ENCODE measurements at places on chromosomes 12 and 14. TPM values are rescaled to one million over a fixed set of nuclear protein-coding genes. Genes with fewer than 3 reads are reported as not detected.
A peak's percentile ranks its signal among the peaks of the same experiment; 100 is the strongest.

GRCh38 chr12:103677905-103678304, 90.8 kb downstream of the STAB2 start:
- no peak overlapping the region for H3K27ac ChIP-seq
- DNase-seq: no peak
- no peaks in the 10 kb centered on the region for H3K36me3 ChIP-seq
- no peak overlapping the region for H3K4me3 ChIP-seq
- H3K27me3 ChIP-seq: peaks cover 3% of the 10 kb centered on the region

DNA sequence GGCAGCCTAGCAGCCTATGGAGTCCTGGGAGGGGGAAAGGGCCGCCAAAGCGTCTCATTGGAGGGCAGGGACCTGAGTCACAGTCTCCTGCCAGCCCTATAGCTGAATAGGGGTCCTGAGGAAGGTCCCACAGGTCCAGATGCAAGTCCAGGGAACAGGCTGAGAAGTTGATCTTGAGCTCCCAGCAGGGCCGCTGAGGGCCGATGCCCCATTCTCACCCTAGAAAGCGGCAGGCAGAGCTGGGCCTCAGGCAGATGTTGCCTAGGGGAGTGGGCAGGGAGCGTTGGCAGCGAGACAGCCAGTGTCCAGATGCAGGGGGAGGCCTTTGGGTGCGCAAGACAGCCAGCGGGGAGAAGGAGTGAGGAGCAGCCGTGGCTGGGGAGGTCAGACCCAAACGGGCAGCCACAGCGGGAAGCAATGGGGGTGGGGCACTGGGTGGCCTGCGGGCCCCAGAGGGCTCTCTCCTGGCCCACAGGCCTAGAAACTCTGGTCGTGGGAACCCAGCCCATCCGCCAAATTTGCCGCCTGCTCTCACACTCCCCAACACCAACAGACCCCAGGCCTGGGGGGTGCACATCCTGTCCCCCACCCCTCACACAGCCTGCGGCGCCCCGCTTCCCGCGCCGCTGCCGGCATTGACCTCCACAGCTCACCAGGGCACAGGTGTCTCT, 1.1 kb downstream of the HDAC7 start:
- H3K36me3 ChIP-seq: peaks cover 2% of the 10 kb centered on the region
- H3K27ac ChIP-seq: peak overlapping the region; percentile 84
- H3K27me3 ChIP-seq: no peaks in the 10 kb centered on the region
- peaks cover 81% of the 10 kb centered on the region for H3K4me1 ChIP-seq
- H3K4me3 ChIP-seq: peak overlapping the region; percentile 89
- DNase-seq: no peak

DNA sequence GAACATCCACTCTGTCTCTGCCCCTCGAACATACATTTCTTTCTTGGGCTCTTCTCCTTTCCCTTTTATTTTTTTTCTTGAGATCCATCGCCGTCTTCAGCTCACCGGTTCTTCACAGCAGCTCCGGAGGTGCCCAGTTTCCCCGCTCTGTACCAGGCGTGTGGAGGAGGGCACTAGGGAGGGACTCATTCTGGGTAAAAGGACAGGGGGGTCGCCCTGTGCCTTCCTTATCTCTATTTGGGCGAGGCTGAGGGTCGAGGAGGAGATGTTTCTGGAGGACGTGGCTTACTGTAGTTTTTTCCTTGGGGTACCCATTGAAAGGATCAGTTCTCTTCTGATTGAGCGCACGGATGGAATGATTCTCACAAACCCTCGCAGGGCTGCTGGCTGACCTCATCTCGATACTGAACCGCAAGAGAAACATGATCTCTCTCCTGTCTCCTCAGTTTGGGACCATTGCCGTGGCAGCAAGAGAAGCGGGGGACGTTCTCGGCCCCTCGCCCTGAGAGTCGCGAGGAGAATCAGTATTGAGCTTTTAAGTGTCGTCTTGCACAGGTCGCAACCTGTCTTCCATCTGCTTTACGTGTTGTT, 386 bp downstream of the LIN52 start:
- no peaks in the 10 kb centered on the region for H3K27me3 ChIP-seq
- DNase-seq: no peak
- peak overlapping the region; percentile 95 for H3K4me3 ChIP-seq
- peaks cover 25% of the 10 kb centered on the region for H3K4me1 ChIP-seq
- H3K36me3 ChIP-seq: no peaks in the 10 kb centered on the region

DNA sequence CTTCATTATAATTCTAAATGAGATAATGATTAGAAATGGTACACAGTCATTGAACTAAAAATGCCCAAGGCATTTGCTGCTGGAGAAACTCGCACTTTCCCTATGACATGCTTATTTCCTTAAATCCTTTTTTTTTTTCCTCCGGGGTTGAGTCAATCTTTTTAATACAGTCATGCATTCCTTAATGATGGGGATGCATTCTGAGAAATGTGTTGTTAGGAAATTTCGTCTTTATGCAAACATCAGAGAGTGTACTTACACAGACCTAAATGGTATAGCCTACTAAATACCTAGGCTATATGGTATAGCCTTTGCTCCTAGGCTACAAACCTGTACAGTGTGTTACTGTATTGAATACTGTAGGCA, 29.8 kb upstream of the DACT1 start:
- no peaks in the 10 kb centered on the region for H3K36me3 ChIP-seq
- H3K27me3 ChIP-seq: no peaks in the 10 kb centered on the region
- H3K4me3 ChIP-seq: no peak overlapping the region
- H3K4me1 ChIP-seq: no peaks in the 10 kb centered on the region
- no peak overlapping the region for H3K27ac ChIP-seq

- H3K4me3 ChIP-seq: no peak overlapping the region
- H3K27ac ChIP-seq: no peak overlapping the region
- H3K4me1 ChIP-seq: no peaks in the 10 kb centered on the region
- no peak for DNase-seq
- no peaks in the 10 kb centered on the region for H3K27me3 ChIP-seq
- no peaks in the 10 kb centered on the region for H3K36me3 ChIP-seq
These were observed 471.7 kb upstream of the SYT1 start for GRCh38 chr12:78392918-78393317.

- H3K4me1 ChIP-seq: peaks cover 44% of the 10 kb centered on the region
- H3K27ac ChIP-seq: no peak within 1 kb of the TSS
- no peaks in the 10 kb centered on the region for H3K36me3 ChIP-seq
- DNase-seq: peak; percentile 39
- peak within 1 kb of the TSS; percentile 66 for H3K4me3 ChIP-seq
- peaks cover 23% of the 10 kb centered on the region for H3K27me3 ChIP-seq
These were observed at the start of gene PTGDR for GRCh38 chr14:52267501-52268278. TSS of gene PTGDR (plus strand) at chr14:52267698. CDS start at chr14:52267815, 117 bp downstream.

- DNase-seq: no peak
- H3K4me3 ChIP-seq: no peak overlapping the region
- H3K27me3 ChIP-seq: peaks cover 11% of the 10 kb centered on the region
- H3K27ac ChIP-seq: no peak overlapping the region
These were observed 85.4 kb downstream of the STXBP6 start for GRCh38 chr14:24964591-24964990.

DNA sequence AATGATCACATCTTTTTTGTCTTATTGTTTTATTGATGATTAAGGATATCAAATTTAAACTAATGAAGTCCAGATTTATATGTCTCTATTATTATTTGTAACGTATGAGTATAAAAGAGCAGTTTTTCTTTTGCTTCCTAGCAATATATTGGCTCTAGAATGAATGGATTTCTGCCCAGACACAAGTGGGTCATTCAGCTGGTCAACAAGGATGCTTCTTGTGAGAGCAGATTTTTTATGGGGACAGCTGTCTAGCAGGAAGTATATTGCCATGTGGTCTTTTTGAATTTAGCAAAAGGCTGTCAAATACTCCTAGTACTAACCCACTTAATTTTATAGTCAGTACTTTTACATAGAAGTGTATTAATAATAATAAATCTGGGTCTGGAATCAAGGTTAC, 1071.1 kb upstream of the FLRT2 start:
- H3K27ac ChIP-seq: no peak overlapping the region
- no peak for DNase-seq
- no peaks in the 10 kb centered on the region for H3K36me3 ChIP-seq
- no peaks in the 10 kb centered on the region for H3K4me1 ChIP-seq
- H3K4me3 ChIP-seq: no peak overlapping the region

- no peaks in the 10 kb centered on the region for H3K27me3 ChIP-seq
- H3K27ac ChIP-seq: no peak overlapping the region
- no peaks in the 10 kb centered on the region for H3K4me1 ChIP-seq
- H3K36me3 ChIP-seq: peaks cover 9% of the 10 kb centered on the region
These were observed 90.0 kb downstream of the ANO6 start for GRCh38 chr12:45305907-45306306.

DNA sequence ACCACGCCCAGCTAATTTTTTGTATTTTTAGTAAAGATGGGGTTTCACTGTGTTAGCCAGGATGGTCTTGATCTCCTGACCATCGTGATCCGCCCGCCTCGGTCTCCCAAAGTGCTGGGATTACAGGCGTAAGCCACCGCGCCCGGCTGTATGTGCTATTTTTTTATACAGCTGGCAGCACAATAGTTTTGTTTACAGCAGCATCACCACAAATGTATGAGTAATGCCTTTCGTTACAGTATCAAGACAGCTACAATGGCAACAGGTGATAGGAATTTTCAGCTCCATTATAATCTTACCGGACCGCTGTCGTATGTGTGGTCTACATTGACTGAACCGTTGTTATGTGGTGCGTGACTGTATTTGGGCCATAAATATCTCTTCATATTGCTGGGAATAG, 11.6 kb upstream of the MDM2 start:
- H3K4me1 ChIP-seq: no peaks in the 10 kb centered on the region
- DNase-seq: no peak
- H3K36me3 ChIP-seq: no peaks in the 10 kb centered on the region
- H3K27me3 ChIP-seq: no peaks in the 10 kb centered on the region
- H3K27ac ChIP-seq: no peak overlapping the region

GRCh38 chr12:3154006-3154405, 76.8 kb downstream of the TSPAN9 start:
- no peaks in the 10 kb centered on the region for H3K4me1 ChIP-seq
- no peak overlapping the region for H3K4me3 ChIP-seq
- no peak for DNase-seq

GRCh38 chr12:10098791-10099190, at the start of gene CLEC1A:
TSS of gene CLEC1A (minus strand) at chr12:10098985. CDS start at chr12:10098922, 63 bp downstream.
- H3K4me3 ChIP-seq: no peak within 1 kb of the TSS
- H3K36me3 ChIP-seq: no peaks in the 10 kb centered on the region
- no peaks in the 10 kb centered on the region for H3K4me1 ChIP-seq
- no peak for DNase-seq
- no peaks in the 10 kb centered on the region for H3K27me3 ChIP-seq

DNA sequence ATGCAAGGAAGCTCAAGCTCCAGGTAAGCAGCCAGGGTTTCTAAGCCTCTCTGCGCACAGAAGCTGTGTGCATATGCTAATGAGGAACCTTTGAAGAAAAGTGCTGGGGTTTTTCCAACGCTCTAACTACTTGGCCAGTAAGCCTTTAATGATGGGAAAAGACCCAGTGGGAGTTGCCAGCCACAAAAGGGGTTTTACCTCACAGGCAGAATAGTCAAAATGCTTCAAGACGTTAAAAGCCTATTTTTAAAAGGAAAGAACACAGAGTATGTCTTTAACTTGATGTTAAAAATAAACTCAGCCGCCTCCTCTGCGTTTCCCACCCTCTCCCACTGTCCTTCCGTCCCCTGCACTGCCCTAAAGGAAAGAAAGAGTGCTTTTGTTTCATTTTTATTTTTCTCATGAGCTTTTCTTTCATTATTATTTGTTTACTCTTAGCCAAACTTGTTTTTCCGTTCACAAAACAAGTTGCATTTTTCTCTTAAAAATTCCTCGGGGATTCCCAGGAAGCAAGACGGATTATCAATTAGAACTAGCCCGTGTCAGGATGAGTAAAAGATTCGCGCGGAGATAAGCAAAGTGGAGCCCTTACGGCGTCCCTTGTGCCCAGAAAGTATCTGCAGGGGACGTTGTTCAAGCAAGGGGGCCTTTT, 209.8 kb upstream of the NUDT4 start:
- no peak overlapping the region for H3K27ac ChIP-seq
- no peaks in the 10 kb centered on the region for H3K27me3 ChIP-seq
- no peaks in the 10 kb centered on the region for H3K36me3 ChIP-seq
- peaks cover 8% of the 10 kb centered on the region for H3K4me1 ChIP-seq

GRCh38 chr14:92653162-92653651, 95.2 kb downstream of the LGMN start:
- peak overlapping the region; percentile 66 for H3K4me3 ChIP-seq
- H3K4me1 ChIP-seq: peaks cover 94% of the 10 kb centered on the region
- peaks cover 17% of the 10 kb centered on the region for H3K36me3 ChIP-seq
- no peak for DNase-seq
- H3K27me3 ChIP-seq: no peaks in the 10 kb centered on the region
- peak overlapping the region; percentile 40 for H3K27ac ChIP-seq

- no peaks in the 10 kb centered on the region for H3K27me3 ChIP-seq
- H3K27ac ChIP-seq: no peak overlapping the region
- no peaks in the 10 kb centered on the region for H3K4me1 ChIP-seq
- no peak for DNase-seq
These were observed 6.4 kb upstream of the MAPK1IP1L start for GRCh38 chr14:55045087-55045486.

DNA sequence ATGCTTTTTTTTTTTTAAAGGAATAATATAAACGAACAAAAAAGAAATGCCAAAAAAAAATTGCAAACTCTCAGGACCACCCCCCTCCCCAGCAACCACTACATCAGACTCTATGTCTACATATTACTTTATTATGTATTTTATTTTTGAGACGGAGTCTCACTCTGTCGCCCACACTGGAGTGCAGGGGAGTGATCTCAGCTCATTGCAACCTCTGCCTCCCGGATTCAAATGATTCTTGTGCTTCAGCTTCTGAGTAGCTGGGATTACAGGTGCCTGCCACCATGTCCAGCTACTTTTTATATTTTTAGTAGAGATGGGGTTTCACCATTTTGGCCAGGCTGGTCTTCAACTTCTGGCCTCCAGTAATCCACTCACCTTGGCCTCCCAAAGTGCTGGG, 22.9 kb downstream of the HECTD4 start:
- no peaks in the 10 kb centered on the region for H3K4me1 ChIP-seq
- DNase-seq: no peak
- no peak overlapping the region for H3K4me3 ChIP-seq
- no peaks in the 10 kb centered on the region for H3K27me3 ChIP-seq
- no peaks in the 10 kb centered on the region for H3K36me3 ChIP-seq
- no peak overlapping the region for H3K27ac ChIP-seq

GRCh38 chr12:53345486-53346188, 9.5 kb upstream of the SP7 start:
- no peaks in the 10 kb centered on the region for H3K36me3 ChIP-seq
- peaks cover 15% of the 10 kb centered on the region for H3K4me1 ChIP-seq
- H3K27ac ChIP-seq: no peak overlapping the region
- no peak for DNase-seq

DNA sequence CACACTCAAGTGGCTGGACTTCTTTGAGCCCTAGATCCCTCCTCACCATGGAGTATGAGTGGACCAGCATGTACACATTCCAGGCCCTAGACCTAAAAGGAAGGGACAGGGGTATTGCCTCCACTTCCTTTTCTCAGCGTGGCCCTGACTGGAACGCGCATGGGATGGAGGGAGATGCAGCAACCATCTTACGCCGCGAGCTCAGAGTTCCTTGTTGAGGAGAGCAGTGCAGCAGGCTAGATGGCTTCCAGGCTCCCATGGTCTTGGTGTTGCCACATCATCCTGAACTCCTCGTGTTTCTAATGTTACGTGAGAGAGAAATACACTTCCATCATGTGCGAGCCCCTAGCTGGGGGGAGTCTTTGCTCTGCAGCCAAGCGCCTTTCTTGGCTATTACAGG, 61.8 kb upstream of the DIO3 start:
- no peak for DNase-seq
- H3K4me1 ChIP-seq: no peaks in the 10 kb centered on the region
- no peak overlapping the region for H3K4me3 ChIP-seq
- no peaks in the 10 kb centered on the region for H3K36me3 ChIP-seq
- H3K27ac ChIP-seq: no peak overlapping the region

KRT74 gene
- total RNA-seq: 0.30 TPM

PTPRO gene
- 2.1 TPM for total RNA-seq

TAS2R42 gene
- not detected for total RNA-seq

VRTN gene
- not detected for total RNA-seq

GLI1 gene
- 0.31 TPM for total RNA-seq

CLEC12A gene
- 0.42 TPM for total RNA-seq

RILPL2 gene
- 5.5 TPM for total RNA-seq

TPPP2 gene
- total RNA-seq: not detected

PTPRR gene
- total RNA-seq: not detected

ZDHHC22 gene
- not detected for total RNA-seq

CLEC14A gene
- not detected for total RNA-seq
